ENCODE measurements at places on chromosomes 13 and 19. TPM values are rescaled to one million over a fixed set of nuclear protein-coding genes. Genes with fewer than 3 reads are reported as not detected.

Gene ZNF468
- 34.9 TPM for total RNA-seq

DNA sequence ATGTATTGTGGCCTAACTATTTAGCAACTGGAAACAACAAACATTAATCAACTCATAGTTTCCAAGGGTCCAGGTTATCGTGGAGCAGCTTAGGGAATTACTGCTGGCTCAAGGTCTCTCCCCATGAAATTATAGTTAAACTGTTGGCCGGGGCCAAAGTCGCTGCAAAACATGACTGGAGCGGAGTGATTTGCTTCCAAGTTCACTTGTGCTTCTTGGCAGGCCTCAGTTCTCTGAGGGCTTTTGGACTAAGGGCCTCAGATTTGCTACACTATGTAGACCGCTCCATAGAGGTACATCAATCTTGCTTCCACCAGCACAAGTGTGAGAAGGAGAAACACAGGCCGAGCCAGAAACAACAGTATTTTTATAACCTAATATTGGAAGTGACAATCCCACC is 9.4 kb upstream of the KBTBD7 start:
- no peak for DNase-seq

- no peak for DNase-seq
Observed at GRCh38 chr13:109154146-109154545, 524.7 kb downstream of the MYO16 start.

Gene ZNF439
- 11.7 TPM for total RNA-seq

Gene NLRP12
- 7.5 TPM for total RNA-seq

- DNase-seq = no peak
Observed at GRCh38 chr19:43618921-43619261, 538 bp downstream of the ZNF428 start.

GRCh38 chr19:1360818-1361461 is 22.8 kb upstream of the NDUFS7 start:
- no peak for DNase-seq

Gene ZNF577
- total RNA-seq = 37.7 TPM

GRCh38 chr13:94261163-94261562 is 218.3 kb downstream of the DCT start:
- DNase-seq = no peak

DNA sequence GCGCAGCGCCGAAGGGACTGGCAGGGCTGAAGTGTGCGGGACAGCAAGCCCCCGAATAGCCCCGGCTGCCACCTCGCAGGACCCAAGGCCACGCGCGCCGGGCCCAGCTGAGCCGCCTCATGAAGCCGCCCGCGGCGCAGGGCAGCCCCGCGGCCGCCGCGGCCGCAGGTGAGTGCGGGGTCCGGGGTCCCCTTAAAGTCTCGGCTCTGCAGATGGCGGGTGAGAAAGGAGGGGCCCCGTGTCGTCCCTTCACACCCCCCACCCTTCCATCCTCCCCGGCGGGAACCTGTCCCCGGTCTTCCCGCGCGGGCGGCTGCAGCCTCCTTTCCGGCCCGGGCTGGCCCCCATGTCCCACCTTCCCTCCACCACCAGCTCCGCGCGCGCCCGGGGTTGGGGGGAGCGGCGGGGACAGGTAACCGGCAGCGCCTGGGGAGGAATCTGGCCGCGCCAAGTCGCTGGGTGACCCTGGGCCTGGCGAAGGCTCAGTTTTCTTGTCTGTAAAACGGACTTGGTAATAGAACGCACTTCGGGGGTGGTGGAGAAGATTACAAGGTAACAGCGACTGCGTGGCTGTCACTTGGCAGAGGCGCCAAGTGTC is 338 bp downstream of the RGCC start:
- peak; percentile 29 for DNase-seq

- DNase-seq = no peak
Observed at GRCh38 chr13:42709276-42709675, 72.1 kb upstream of the FAM216B start.

GRCh38 chr13:102517959-102518358 is 78.8 kb upstream of the TPP2 start:
- no peak for DNase-seq

DNA sequence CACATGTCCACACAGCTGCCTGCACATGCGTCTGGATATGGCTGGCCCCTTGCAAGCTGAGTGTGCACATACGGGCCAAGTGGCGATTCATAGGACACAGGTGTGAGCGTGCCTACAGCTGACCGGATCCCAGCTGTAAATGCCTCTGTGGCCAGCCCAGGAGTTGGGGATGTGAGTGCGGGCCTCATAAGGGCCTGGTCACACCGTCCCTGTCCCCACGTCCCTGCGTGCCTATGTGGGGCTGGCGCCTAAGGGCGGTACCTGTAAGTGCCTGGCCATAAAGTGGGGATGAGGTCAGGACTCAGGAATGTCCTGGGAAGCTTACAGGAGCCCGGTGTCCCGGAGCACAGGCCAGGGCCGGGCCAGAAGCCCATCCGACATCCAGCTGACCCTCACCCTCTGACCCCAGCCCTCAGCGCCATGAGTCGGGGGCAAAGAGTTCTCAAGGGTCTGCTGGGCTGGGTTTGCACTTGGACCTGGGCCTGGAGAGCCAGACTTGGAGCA is 1.3 kb upstream of the ARHGAP45 start:
- peak; percentile 53 for DNase-seq

DNA sequence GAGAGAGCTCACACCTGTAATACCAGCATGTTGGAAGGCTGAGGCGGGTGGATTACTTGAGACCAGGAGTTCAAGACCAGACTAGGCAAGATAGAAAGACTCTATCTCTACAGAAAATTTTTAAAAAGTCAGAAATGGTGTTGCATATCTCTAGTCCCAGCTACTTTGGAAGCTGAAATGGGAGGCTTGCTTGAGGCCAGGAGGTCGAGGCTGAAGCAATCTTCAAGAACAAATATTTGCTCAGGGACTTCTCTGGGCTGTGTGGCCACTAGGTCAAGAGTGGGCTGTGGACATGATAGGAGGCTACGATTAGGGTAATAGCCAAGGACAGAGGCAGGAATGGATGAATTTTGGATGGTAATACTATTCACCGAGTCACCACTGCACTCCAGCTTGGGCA is 135.8 kb upstream of the PEG3 start:
- DNase-seq = no peak

Gene RNF113B
- not detected for total RNA-seq

DNA sequence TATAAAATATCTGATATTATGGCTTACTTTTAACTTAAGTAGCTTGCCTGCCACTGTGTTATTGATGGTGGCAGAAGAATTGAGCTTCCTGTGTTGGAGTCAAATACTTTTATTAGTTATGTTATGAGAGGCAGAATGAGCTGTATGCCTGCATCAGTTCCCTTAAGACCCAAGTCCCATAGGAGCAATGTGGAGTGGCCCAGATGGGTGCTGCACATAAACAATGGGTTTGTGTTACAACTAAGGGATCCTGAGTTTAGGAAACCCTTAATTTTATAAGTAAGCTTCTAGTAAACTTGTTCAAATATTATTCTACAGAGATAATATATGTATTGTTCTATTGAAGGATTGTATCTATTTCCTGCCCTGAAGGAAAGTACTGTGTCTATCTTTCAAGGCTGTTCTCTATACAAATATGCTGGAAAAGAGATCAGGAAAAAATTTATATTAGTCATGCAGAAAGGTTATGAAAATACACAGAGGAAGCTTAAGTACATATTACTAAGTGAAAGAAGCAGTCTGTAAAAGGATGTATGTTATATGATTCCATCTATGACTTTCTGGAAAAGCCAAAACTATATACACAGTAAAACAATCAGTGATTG is 2018.0 kb upstream of the PCDH20 start:
- DNase-seq = no peak

- DNase-seq = no peak
Observed at GRCh38 chr19:49685845-49686332, 3.5 kb upstream of the ADM5 start.
